Right cardiac atrium (tissue), 5 donors: ENCODE measurements at places on chromosomes 1 and 21. TPM values are rescaled to one million over a fixed set of nuclear protein-coding genes. Genes with fewer than 3 reads are reported as not detected.

Gene LAMC2
- 0.70 TPM for polyA plus RNA-seq

Gene ELAPOR1
- 0.18 TPM for polyA plus RNA-seq

Gene AMY1C
- polyA plus RNA-seq, result not detected

Gene NUF2
- polyA plus RNA-seq, result 0.23 TPM

Gene S100A14
- polyA plus RNA-seq, result 4.3 TPM

Gene DIRAS3
- polyA plus RNA-seq, result 6.6 TPM
